ENCODE measurements at places on chromosomes 2 and 18. TPM values are rescaled to one million over a fixed set of nuclear protein-coding genes. Genes with fewer than 3 reads are reported as not detected.

The SLC5A6 gene
- 31.6 TPM for total RNA-seq

The DNAH6 gene
- total RNA-seq: 1.0 TPM

The CHRND gene
- total RNA-seq: not detected

The TMEM178A gene
- total RNA-seq: 0.23 TPM

The CDH7 gene
- total RNA-seq: not detected

The ALPP gene
- not detected for total RNA-seq

The MREG gene
- total RNA-seq: 7.0 TPM

The BCL11A gene
- 0.64 TPM for total RNA-seq

The CFAP53 gene
- 0.68 TPM for total RNA-seq

The FBXO41 gene
- 35.7 TPM for total RNA-seq

The FAM98A gene
- total RNA-seq: 33.0 TPM

The SFT2D3 gene
- 7.5 TPM for total RNA-seq

The GTF2A1L gene
- total RNA-seq: not detected

The CERS6 gene
- 12.2 TPM for total RNA-seq

The CPO gene
- not detected for total RNA-seq

The LBX2 gene
- total RNA-seq: 1.3 TPM

The CIB4 gene
- total RNA-seq: not detected

The CYP27A1 gene
- total RNA-seq: 4.7 TPM

The PLB1 gene
- 0.30 TPM for total RNA-seq

The RSAD2 gene
- total RNA-seq: 105 TPM

The HOXD3 gene
- not detected for total RNA-seq

The AQP12B gene
- not detected for total RNA-seq

The PCARE gene
- not detected for total RNA-seq

The LRATD1 gene
- total RNA-seq: not detected

The NUP35 gene
- total RNA-seq: 21.4 TPM

The RUFY4 gene
- total RNA-seq: 4.9 TPM

The ELOA2 gene
- total RNA-seq: not detected

The MAL gene
- total RNA-seq: 174 TPM

The WDR54 gene
- total RNA-seq: 94.4 TPM

The OTOS gene
- not detected for total RNA-seq

The VWA3B gene
- total RNA-seq: not detected

The TET3 gene
- total RNA-seq: 19.9 TPM

The SP140 gene
- 58.7 TPM for total RNA-seq

The FKBP1B gene
- 4.0 TPM for total RNA-seq

The TMEM163 gene
- total RNA-seq: 0.14 TPM

The MROH2A gene
- not detected for total RNA-seq

The SERPINB4 gene
- not detected for total RNA-seq

The ZNF521 gene
- total RNA-seq: not detected

The FTCDNL1 gene
- total RNA-seq: 2.0 TPM
